Cerebellar nuclear complex (tissue), 1 donor: ENCODE measurements at places on chromosomes 5 and 9.

- no peak for DNase-seq
Observed at GRCh38 chr5:96716007-96716406, 53.8 kb downstream of the CAST start.

DNA sequence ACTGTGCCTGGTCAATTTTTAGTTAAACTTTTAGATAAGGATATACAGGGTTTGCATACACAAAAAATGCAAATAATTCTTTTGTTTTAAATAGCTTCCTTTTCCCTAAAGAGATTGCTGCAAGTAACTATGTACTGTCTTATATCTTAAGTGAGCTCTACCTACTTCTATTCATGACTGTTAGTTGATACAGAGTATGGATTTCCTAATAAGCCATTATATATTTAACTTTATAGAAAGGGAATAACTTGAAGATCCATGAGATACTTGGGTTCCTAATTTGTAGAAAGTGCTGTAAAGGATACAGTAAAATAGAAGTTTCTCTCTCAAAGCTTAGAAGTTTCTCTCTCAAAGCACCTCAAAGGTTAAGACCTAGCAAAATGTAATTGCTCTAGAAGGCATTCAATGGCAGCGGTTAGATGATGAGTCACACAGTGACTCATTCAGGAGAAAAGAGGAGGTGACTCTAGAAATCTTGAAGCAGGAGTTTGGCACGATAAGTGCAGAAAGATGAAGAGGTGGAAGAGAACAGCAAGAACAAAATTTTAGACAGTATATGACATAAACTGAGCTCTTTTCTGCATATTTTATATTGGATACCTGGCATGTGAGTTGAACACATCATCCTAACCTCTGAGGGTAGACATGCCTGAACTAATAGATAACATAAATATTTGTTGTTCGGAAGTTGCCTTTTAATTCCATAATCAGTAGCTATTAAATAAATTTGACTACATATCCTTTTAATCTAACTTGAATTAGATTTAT is 5.5 kb upstream of the DNAJC21 start:
- no peak for DNase-seq

- DNase-seq, result no peak
Observed at GRCh38 chr5:103569313-103570060, 6.9 kb upstream of the NUDT12 start.

- DNase-seq, result no peak
Observed at GRCh38 chr5:133704411-133704810, 92.1 kb upstream of the FSTL4 start.

DNA sequence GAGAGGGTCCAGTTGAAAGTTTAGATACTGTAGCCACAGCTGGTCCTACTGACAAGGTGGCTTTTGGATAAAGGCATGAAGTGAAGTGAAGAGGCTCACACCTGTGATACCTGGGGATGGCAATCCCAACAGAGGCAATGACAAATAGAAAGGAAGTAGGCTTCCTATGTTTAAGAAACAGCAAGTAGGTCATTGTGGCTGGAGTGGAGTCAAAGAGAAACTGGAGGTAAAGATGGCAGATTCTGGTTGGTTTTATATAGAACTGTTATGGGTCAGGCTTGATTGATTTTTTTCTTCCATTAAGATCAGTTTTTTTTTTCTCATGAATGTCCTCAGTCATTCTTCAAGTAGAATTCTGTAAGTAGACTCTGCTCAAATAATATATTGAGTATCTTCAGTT is 79.5 kb downstream of the ANXA1 start:
- no peak for DNase-seq

DNA sequence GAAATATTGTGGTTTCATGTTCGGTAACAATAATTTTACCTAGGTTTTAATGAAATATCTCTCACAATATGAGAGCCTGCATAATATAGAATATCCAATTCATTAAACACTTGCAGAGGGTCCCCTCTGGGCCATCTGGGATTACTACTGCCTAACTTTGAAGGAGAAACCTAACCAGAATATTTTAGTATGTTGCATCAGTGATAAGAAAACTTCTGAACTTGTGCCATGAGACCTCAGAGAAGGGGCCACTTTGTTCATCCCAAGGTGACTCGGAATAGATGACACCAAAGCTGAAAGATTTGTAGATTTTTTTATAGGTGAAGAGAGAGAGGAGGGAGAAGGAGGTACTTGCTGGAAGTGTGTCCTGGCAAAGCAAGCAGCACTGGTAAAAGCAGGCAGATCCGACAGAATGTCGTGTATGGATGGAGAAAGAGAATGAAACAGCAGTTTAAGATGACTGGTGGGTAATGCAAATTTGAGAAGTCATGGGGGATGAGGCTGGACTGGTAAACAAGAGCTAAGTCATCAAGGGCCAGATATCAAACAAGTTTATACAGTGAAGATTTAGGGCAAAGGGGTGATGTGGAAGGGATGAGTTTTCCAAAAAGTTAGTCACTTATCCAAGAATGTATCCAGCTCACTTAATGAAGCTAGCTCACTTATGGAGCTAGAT is 372.3 kb downstream of the ADGRV1 start:
- DNase-seq, result no peak

- DNase-seq, result no peak
Observed at GRCh38 chr5:65121880-65122436, 353.2 kb downstream of the CWC27 start.

DNA sequence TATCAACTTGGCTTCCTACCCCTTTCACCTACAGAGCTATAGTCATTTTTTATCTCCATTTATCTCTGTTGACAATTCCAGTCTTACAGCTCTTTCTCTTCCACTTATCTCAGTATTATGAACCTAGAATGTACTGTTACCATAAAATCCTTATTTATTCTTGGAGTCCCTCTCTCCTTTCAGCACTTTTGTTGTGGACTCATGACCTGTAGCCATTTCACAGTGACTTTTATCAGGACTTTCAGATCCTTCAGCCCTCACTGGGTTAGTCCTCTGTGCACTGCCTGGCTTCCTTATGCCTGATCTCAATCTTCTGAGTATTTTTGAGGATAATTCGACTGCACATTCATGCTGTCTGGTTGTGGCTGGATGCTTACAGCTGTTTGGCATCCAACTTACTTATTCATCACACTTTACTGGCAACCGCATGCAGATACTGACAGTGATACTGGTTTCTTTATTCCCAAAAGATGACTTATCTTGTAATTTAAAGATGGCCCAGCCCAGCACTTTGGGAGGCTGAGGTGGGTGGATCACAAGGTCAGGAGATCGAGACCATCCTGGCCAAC is 293.3 kb downstream of the MAN2A1 start:
- no peak for DNase-seq

DNA sequence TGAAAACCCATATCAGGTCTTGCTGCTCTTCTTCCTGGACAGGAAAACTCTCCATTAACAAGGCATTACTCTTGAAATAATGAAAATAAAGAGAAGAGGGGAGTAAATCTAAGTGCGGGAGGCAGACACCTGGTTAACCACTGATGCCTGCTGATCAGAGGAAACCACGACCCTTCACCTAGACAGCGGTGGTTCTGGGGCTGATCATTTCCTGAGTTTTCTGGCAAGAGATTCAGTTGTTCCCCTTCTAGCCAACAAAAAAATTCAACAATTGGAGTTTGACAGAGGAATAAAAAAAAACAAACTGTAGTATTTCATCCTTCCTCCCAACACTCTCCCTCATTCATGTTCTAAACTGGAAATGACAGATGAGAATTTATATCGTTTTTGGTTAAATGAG is 3.0 kb downstream of the RLN2 start:
- DNase-seq, result no peak

DNA sequence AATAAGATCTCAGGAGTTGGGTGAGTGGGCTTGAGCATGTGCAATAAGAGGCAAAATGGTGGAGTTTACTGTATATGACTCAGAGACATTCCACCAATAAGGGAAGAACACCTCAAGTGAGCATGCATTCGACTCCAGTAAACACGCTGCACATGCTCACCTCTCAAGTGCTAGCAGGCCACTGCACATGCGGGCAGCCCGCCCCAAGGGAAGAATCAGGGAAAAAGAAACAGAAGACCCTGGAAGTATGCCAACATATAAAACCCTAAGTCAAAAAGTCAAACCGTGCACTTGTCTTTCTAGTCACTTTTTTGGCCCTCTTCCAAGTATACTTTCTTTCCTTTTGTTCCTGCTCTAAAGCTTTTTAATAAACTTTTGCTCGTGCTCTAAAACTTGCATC is 245.3 kb upstream of the RASA1 start:
- no peak for DNase-seq

DNA sequence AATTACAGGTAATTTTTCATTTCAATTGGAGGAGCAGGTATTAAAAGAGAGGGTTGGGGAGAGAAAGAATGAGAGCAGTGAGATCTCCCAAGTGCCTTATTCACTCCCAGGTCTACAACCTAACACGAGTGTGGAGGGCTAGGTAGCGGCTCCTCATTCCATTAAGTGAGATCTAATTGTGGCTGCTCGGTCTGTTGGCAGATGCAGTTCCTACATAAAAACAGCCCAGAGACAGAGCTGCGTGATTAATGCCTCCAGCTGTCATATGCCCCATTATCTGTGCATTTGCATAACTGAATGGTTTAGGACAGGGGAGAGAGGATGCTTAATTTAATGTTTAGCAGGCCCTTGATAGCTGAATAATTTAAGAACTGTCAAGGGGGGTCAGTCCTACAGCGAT is 100.5 kb downstream of the PSAT1 start:
- DNase-seq, result no peak

DNA sequence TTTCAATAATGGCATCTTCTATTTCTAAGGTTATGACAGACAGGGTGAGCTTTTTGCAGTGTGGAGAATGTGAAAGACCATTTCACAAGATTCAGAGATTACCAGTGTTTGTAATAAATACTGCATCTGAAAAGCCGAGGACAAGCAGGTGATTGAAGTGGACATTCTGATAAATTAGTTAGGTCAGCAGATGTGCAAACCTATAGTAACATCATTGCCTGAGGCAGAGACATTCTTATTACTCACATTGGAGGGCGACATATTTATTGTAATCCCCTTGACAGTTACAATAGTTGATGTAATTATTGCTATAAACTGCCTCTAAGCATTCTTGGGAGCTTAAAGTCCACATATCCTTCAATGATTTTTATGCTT is 3.3 kb downstream of the RASGRF2 start:
- no peak for DNase-seq

DNA sequence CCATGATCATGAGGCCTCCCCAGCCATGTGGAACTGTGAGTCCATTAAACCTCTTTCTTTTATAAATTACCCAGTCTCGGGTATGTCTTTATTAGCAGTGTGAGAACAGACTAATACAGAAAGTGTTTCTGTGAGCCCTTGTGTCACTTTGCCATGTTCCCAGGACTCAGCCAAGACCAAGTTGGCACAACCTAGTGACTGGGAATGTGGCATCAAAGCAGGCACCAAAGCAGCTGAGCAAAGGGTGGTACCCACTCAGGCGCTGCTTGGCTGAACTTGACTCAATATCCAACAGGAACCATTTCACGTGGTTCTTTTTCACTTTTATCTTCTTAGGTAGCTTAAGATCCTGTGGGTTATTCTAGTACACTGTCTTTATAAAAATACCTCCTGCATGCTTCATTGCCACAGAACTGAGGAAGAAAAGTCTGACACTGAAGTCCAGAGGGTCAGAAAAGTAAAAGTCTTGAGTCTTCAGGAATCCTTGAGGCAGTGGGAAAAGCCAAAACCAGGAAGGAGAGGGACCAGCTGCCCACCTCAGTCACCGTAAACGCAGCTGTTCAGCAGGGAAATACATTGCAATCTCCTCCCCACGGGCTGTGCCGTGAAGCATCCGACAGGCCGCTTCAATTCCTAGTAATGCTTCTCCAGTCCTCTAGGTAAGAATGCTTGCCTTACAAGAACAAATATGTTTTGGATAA is 90.5 kb upstream of the RETREG1 start:
- no peak for DNase-seq

DNA sequence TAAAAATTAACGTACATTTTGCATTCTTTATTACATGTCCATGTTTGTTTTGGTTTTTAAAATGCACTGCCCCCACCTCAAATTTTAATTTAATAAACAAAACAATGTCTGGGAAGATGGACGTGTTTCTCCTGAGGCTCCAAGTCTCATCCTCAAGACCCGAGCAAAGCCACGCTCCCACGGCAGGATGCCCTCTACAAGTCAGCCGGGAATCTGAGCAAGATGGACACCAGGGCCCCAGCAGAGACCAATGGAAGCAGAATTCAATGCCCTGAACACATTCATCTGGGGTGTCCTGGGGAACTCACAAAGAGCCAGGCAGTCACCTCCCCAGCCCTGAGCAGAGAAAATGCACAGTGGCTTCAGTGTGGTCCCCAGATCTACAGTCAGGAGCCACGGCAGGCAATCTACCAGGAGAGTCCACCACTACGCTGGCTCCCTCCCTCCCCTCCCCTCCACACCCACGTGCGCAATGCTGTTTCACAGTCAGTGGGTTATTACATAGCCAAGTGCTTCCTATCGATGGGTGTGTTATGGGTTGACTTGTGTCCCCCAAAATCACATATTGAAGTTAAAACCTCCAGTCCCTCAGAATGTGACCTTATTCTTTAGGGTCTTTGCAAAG is 129.8 kb downstream of the ROR2 start:
- no peak for DNase-seq

DNA sequence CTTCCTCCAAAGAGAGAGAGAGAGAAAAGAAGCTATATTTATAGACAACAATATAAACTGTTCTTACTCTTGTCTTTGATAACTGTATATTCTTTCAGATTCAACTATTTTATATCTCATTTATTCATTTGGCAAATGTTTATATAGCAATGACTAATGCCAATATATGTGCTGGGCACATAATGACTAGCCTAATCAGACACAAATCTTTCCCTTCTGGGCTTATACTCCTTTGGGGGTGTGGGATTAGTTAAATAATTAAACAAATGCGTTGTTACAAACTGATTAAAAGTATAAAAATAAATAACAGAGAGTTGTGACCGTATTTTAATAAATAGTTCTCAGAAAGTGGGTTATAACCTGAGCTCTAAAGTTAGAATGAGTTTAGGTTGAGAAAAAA is 4.0 kb downstream of the SPINK14 start:
- no peak for DNase-seq

DNA sequence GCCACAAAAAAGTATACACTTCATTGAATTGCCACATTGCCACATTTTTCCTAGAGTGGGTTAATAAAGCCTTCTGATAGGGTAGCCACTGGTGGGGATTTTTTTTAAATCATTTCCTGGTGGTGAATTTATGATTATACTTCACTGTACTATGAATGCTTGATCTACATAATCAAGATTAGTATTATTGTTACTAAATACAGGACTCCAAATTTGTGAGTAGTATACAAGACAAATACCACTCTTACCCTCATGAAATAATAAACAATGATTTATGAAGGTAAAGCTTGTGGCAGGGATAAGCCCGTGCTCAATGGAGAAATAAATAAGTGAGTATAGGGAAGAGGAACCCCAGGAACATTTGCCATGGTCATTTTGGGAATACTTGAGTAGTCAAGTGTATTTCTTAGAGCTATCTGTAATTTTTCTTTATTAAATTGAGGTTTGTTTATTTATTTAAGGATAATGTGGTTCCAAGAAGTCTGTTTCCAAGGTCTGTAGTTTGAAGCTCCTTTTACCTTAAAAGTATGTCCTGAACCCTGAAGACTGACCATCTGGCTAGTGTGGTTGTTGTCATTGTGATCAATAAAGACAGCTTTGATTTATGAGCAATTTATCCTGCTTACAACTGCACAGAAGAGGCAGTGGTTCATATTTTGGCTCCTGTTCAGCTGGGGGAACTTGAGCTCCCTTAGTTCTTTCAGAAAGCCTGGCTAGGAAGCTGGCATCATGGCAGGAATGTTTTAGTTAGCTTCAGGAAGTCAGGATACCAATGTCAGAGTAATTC is 118.6 kb downstream of the ZSWIM6 start:
- no peak for DNase-seq

- DNase-seq, result no peak
Observed at GRCh38 chr9:85404911-85405565, 336.7 kb downstream of the AGTPBP1 start.

- DNase-seq, result no peak
Observed at GRCh38 chr9:93286252-93287188, 102.6 kb downstream of the WNK2 start.
